RKO (cell line): ENCODE measurements at places on chromosomes 5 and 9.
A peak's percentile ranks its signal among the peaks of the same experiment; 100 is the strongest.

DNA sequence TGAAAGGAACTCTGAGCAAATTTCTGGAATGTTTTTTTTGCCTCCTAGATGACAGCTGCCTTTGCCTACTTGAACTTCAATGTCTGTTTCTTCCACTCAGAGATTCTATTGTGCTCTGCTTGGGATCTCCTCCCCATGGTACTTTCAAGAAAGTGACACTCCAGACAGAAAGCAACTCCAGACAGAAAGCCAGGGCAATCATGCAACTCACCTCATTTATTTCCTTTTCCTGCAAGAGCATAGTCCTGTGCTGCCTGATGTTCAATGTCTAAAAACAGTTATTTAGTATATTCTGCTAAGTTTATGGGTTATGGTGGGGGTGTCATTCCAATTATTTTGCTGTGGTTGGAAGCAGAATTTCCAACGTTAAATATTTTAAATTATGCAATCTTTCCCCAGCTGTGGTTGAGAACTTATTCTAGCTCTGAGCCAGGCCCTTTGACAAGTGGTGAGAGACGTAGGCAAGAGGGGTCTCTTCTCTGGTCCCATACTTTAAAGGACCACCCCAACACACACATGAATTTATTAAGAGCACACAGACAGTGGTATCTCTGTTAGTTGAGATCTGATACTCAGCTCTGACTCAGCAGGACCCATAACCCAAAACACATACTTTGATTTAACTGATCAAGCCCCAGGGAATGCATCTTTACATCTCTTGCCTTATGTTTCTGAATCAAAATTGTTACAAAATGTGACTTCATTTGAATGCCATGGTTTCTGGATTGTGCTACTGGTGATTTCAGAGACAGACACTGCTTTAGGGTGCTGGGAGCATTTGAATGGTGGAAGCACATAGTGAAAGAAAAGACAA lies 39.5 kb upstream of the MAMDC2 start:
- no peak for DNase-seq

DNA sequence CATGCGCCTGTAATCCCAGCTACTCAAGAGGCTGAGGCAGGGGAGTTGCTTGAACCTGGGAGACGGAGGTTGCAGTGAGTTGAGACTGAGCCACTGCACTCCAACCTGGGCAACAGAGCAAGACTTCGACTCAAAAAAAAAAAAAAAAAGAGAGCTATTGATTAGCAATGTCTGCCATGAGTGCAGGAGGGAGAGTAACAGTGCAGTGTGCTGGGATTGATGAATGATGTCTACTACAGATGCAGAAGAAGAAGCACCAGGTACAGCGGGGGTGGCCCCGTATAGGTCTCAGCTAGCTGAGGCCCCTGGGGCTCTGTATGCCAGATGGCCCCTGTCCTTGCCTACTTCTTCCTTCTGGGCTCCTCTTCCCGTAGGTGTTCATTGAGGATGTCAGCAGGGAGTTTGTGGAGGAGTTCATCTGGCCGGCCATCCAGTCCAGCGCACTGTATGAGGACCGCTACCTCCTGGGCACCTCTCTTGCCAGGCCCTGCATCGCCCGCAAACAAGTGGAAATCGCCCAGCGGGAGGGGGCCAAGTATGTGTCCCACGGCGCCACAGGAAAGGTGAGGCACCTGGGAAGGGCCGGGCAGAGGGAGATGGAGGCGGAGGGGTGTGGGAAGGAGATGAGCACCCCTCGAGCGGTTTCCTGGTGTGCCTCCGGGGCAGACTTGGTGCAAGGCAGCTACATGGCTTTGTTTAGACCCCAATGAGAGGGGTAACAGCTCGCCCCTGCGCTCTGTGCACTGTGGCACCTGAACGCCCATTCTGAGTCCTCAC lies 13.5 kb downstream of the ASS1 start:
- no peak for DNase-seq

- no peak for DNase-seq
Measured at GRCh38 chr9:97936998-97937397, 974 bp downstream of the HEMGN start.

DNA sequence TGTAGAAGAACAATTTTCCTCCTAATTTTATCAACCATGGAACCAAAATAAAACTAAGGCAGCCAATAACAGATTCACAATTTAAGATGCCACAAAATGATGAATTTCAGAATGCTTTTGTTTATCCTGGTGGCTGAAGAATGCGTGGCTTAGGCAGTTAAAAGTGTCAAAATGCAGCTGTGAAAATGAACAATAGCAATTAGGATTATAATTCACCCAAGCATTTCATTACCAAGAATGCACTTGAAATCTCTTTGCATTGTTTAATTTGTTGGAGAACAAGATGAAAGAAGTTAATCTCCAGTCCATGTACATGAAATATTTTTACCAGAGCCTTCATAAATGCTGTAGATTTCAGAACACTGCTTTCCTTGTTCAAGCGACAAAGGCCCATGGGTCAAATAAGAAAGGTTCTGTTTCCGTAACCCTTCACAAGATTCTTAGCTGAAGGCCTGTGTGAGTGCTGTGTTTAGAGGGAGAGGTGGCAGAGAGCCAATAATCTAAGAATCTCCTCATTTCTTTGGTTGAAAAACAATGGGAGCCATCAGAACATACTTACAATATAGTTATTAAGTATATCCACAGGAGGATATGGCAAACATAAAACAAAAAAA lies 39.3 kb downstream of the CLINT1 start:
- DNase-seq, result no peak

GRCh38 chr5:15757619-15758018 lies 257.6 kb downstream of the FBXL7 start:
- DNase-seq, result no peak

DNA sequence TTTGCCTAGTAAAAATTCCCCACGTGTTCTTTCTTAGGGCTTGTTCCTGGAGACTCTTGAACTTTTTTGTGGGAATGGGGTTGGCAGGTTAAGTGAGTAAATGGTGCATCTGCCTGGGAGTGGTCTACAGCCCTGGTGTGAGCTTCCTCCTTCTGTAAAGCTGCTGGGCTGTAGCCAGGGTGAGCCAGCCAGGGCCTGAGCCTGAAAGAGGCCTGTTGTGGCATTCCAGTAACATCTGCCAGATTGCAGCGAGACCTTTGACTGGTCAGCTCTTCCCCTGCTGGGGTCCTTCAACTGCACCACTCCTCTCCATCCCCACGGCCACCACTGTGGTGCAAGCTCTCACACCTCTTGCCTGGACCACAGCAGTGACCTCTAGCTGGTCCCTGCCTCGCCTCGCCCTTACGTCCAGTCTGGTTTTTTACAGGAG lies 47.5 kb downstream of the SLC22A5 start:
- no peak for DNase-seq

DNA sequence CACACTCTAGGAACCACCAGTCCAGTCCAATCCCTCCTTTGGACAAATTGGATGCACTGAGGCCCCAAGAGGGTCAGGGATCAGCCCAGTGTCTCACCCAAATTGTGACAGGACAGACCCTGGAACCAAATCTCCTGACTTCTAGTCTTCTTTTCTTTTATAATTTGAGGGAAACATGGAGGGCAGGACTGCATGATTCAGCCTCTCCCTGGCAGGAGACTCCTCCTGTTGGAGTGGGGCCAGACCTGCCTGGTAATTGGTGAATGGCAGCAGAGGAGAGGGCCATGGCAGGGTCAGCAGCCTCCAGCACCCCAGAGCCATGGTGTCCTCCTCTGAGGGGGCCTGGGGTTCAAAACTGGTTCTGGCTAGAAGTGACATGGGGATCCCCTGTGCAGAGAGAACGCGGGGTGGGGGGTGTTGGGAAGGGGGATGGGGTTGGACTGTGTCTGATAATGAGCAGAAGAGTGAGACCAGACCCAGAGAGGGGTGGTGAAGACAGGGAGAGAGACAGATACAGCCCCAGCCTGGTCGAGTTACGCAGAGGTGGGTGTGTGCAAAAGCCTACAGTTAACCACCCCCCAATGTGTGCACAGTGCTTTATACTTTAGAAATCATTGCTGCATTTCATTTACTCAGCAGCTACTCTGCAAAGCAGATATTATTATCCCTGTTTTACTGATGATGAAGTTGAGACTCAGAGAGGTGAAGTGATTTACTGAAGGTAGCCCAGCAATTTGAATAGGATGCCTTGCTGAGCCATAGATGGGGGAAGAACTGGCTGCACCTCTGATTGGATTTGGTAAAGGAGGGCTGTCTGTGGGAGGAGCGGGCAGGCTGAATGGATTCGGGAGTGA lies 3.8 kb upstream of the SYNPO start:
- peak; percentile 35 for DNase-seq

DNA sequence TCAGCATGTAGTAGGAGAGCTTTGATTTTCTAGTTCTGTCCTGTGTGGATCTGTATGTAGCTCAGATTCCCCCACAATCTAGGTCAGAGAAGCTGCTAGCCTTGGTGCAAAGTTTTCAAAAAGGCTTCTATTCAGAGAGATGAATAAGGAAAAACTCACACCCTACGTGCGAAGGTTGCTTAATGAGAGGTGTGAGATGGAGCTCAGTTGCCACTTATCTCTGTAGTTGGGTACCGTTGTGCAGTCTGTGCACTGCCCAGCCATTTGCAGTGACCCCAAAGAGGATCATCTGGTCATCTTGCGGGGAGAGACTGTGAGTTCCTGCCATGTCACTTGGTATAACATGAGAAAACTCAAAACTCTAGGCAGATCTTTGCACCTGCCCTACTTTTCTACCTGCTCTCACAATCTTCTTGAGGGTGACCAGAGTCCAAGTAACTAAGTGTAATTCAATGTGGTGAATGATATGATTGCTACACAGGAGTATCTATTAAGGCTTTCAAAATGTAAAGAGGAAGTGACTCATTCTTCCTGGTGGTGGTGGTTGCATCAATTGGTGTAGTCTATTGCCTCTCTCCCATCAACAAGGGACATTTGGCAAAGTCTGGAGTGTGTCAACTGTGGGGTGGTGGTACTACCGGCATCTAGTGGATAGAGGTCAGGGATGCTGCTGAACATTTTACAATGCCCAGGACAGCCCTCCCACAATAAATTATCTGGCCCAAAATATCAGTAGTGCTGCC lies 65.2 kb downstream of the TMC1 start:
- peak; percentile 19 for DNase-seq

GRCh38 chr9:31023847-31024246 lies 1360.6 kb upstream of the ACO1 start:
- no peak for DNase-seq

DNA sequence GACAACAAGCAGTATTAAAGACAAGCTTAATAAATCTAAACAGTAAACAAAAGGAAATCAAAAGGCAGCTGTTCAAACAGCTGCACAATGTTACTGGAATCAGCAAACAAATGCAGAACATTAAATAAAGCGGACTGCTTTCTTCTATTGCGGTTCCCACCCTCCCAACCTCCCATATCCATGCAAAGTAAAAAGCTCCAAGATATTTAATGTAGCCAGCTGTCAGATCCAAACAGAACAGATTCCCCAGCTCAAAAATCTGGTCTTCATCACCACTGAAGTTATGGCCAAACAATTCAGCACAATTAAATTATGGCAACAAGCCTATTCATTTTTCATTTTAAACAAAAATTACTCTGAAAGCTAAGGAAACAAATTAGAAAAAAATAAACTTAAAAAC lies 75.9 kb downstream of the SLC38A9 start:
- DNase-seq, result no peak

DNA sequence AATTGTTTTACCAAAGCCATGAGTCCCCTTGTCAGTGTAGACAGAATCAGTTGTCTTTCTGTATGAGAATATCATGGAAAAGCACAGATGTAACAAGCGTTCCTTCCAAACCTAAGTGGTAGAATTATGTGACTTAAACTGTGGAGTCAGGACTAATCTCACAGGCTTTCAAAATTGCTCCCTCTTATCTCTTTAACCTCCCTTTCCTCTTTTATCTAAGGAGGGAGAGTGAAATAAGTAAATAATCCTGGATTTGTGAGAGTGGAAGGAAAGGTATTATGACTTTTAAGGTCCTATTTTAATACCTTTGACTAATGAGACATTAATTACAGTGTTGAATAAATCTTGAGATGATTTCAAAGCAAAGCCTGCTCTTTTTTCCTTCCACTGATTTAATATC lies 52.4 kb upstream of the LIFR start:
- no peak for DNase-seq

- no peak for DNase-seq
Measured at GRCh38 chr9:30713243-30713642, 1671.2 kb upstream of the ACO1 start.

DNA sequence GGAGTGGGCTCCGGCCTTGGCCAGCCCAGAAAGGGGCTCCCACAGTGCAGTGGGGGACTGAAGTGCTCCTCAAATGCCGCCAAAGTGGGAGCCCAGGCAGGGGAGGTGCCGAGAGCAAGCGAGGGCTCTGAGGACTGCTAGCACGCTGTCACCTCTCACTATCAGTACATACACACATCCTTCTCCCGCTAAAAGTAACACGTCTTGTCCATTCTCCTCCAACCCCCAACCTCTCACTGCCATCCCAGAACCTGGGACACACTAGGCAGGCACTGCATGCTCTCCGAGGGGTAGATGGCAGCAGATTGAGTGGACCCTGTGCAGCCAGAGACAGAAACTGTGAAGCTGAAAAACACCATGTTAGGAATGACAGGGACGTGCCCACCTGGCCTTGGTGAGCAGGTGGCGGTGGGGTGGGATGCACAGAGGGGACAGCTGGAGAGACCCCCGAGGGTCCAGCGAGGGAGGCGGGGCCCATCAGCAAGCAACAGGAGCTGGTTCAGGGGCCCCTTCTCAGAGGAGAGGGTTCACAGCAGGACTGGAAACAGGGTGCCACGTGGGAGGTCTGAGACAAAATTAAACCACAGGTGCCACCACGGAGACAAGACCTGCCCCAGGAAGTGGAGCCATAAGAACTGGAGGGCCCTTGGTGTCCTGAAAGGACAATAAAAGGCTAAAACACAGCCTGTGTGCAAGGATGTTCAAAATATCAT lies 16.9 kb downstream of the SEMA4D start:
- DNase-seq, result no peak

DNA sequence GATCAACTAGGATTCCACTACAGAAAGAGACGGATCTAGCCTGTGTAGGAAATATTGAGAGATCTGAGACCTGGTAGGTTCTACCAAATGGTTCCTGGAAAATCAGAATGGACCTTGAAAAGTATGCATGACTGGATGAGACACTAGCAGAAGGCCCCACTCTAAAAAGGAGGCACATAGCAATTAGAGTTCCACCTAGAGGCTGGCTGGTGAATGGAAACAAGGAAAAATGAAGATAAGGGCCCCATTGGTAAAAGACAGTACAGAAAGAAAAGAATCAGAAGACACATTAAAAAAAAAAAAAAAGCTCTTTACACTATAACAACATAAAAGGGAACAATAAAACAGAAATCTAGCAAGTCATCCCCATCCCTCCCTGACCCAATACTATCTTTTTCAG lies 518.5 kb downstream of the NR2F1-AS1 start:
- DNase-seq, result peak; percentile 44
